ENCODE measurements at places on chromosomes 16 and 17.

DNA sequence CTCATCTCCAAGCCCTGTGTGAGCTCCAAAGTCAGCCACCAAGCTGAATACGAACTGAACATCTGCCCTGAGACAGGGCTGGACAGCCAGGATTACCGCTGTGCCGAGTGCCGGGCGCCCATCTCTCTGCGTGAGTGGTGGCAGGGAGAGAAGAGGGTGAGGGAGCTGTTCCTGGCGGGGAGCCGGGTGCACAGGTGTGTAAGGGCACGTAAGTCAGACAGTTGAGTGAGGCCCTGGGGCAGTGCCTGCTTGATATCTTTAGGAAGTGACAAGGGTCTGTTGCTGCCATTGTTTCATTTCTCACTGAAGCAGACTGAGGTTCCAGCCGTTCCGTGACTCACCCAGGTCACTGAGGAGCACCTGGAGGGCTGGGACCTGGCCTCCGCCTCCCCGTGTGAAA, 12.4 kb downstream of the DEF8 start:
- no peak for DNase-seq

- DNase-seq: no peak
These were observed 99.9 kb downstream of the MSI2 start for GRCh38 chr17:57356153-57356718.

DNA sequence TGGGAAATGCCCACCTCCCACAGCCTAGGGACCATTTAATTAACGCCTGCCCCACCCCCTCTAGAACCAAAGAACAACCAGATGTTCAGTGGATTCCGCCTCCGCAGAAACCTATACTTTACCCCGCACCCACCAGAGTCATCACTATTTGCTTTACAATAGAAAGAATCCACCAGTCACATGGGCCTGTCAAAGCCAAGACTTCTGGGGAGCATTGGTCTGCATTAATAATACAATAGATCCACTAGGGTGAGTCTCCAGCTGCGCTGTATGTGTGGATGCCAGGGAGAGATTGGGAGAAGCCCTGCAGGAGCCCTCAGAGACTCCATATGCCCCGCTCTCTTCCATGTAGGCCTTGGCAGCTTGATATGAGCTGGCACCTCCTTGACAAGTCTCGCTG, 31.3 kb downstream of the CLEC19A start:
- DNase-seq: no peak

DNA sequence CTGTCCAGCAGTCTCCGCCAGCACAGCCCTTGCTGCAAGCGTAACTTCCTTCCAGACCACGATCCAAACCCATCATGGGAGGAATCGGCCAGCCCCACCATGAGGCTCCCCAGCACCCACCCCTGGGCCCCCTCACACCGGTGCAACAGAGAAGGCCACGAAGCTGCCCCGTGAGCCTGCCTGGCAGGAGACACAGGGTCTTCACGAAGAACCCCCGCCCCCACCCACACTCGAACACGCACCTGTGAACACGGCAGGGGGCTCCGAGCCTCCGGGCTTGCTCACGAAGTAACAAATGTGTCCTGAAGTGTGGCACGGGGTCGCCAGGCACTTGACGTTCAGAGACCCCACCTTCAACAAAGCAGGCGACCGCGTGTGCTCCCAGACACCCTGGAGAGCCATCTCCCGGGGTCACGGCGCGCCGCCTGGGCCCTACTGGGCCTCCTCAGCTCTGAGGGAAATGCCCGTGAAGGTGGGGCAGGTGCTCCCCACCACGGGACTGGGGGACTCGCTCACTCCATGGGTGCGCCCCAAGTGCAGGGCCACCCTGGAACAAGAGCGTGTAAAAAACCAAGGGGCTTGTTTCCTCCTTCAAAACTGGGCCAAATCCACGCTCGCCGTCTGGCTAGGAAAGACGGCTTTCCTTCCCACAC, 7.6 kb downstream of the HAGH start:
- no peak for DNase-seq

DNA sequence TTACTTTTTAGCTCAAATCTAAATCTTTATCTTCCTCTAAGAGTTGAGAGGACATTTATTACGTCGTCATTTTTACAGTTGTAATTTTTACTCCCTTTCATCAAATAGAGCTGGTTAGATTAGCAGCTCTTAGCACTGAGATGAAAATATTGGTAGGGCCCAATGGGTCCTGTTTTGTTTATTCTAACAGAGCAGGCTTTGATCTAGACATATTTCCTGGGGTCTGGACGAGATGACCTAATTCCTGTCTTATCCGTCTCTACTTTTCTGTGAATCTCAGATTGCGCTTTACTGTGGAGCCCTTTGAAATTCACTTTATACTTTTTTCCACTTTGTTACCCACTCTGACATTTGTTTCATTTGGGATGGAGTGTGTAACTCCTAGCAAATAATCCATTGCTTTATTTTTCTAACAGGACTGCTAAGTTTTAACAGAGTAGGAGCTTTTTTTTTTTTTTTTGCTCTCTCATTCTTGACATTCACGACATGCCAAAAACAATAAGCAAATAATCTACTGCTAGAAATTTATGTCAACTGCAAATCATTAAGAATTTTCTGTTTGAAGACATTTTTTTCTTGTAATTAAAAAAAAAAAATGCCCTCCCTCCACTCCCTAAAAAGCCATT, 18.5 kb downstream of the SALL1 start:
- no peak for DNase-seq

All from stimulated activated CD4-positive, alpha-beta T cell treated with anti-CD3 and anti-CD28 coated beads, TNF-alpha, amount 100 ng/mL, for 48 hours (primary cell).